Mesothelial cell of epicardium (in vitro differentiated cells): ENCODE measurements at places on chromosomes 4 and X. TPM values are rescaled to one million over a fixed set of nuclear protein-coding genes. Genes with fewer than 3 reads are reported as not detected.

SORCS2 gene
- 6.8 to 7.1 TPM (median 7.1 TPM) in 3 replicates for total RNA-seq

GC gene
- not detected in 3 replicates for total RNA-seq

- DNase-seq: peak; percentile 34
These were observed 12.2 kb upstream of the ASMTL start for GRCh38 chrX:1464971-1465285.

- no peak for DNase-seq
These were observed 13.4 kb upstream of the ZCCHC18 start for GRCh38 chrX:104098919-104099318.

GRCh38 chrX:42695800-42696358 is 82.1 kb downstream of the PPP1R2C start:
- no peak for DNase-seq

- no peak for DNase-seq
These were observed 80.5 kb downstream of the FAM53A start for GRCh38 chr4:1603413-1604135.
